ENCODE measurements at places on chromosomes 1 and 21. TPM values are rescaled to one million over a fixed set of nuclear protein-coding genes. Genes with fewer than 3 reads are reported as not detected.

Gene OR14K1
- not detected for total RNA-seq

Gene KRTAP11-1
- total RNA-seq: not detected

Gene CLCNKB
- total RNA-seq: 2.1 TPM

- DNase-seq: no peak
Measured at GRCh38 chr1:63557365-63557987, 34.2 kb downstream of the EFCAB7 start.

GRCh38 chr1:112527266-112528010 is 18.7 kb downstream of the WNT2B start:
- DNase-seq: no peak

- peak; percentile 46 for DNase-seq
Measured at GRCh38 chr1:53899206-53899628, 5.2 kb downstream of the DIO1 start.

GRCh38 chr1:51147394-51147793 is 45.4 kb downstream of the C1orf185 start:
- no peak for DNase-seq

- peak; percentile 13 for DNase-seq
Measured at GRCh38 chr21:42848932-42849758, 30.2 kb downstream of the WDR4 start.

GRCh38 chr1:230818367-230818766 is 50.0 kb downstream of the C1orf198 start:
- no peak for DNase-seq

GRCh38 chr1:17601643-17602382 is 62.3 kb downstream of the ARHGEF10L start:
- DNase-seq: no peak
